Mammary microvascular endothelial cell (primary cell): ENCODE measurements at places on chromosomes 3 and 15. TPM values are rescaled to one million over a fixed set of nuclear protein-coding genes. Genes with fewer than 3 reads are reported as not detected.

Gene ATP13A5
- total RNA-seq = 0.13 TPM in 1 of 2 replicates, not detected in the other

Gene HGD
- total RNA-seq = 0.13 and 0.20 TPM in 2 replicates

Gene GATM
- 0.13 and 0.69 TPM in 2 replicates for total RNA-seq

Gene CSPG4
- under 0.01 TPM in 1 of 2 replicates, not detected in the other for total RNA-seq

Gene ALG1L2
- not detected in 2 replicates for total RNA-seq

Gene POPDC2
- 0.10 and 2.5 TPM in 2 replicates for total RNA-seq

Gene RTP4
- 5.5 and 8.3 TPM in 2 replicates for total RNA-seq

Gene MYL3
- total RNA-seq = not detected in 2 replicates

Gene SKOR1
- not detected in 2 replicates for total RNA-seq

Gene UMPS
- total RNA-seq = 30.9 and 38.0 TPM in 2 replicates

Gene GABRR3
- total RNA-seq = not detected in 2 replicates

Gene GUCA1C
- not detected in 2 replicates for total RNA-seq

Gene MAGEF1
- total RNA-seq = 11.6 and 13.8 TPM in 2 replicates

Gene TF
- 0.07 TPM in 1 of 2 replicates, not detected in the other for total RNA-seq

Gene C3orf33
- total RNA-seq = 1.5 and 2.0 TPM in 2 replicates

Gene TMCO5A
- total RNA-seq = not detected in 2 replicates

Gene CFAP91
- total RNA-seq = 0.20 TPM in 1 of 2 replicates, not detected in the other

Gene ELL3
- 1.8 and 3.1 TPM in 2 replicates for total RNA-seq

Gene ITIH4
- total RNA-seq = 0.15 TPM in 1 of 2 replicates, not detected in the other

Gene GLDN
- total RNA-seq = not detected in 2 replicates

Gene TIMP4
- 0.67 and 0.98 TPM in 2 replicates for total RNA-seq

Gene ALDH1A2
- 2.3 and 9.2 TPM in 2 replicates for total RNA-seq

Gene LYZL4
- total RNA-seq = not detected in 2 replicates

Gene DAZL
- not detected in 2 replicates for total RNA-seq

Gene STXBP5L
- total RNA-seq = not detected in 2 replicates

Gene MED12L
- total RNA-seq = 0.07 TPM in 1 of 2 replicates, not detected in the other

Gene TEX55
- total RNA-seq = not detected in 2 replicates

Gene PPARG
- 17.1 and 20.1 TPM in 2 replicates for total RNA-seq

Gene LRRC15
- total RNA-seq = 0.20 and 0.25 TPM in 2 replicates

Gene GHSR
- not detected in 2 replicates for total RNA-seq

Gene CLRN1
- not detected in 2 replicates for total RNA-seq

Gene PRTG
- total RNA-seq = 8.0 and 8.5 TPM in 2 replicates

Gene DLEC1
- total RNA-seq = not detected in 2 replicates

Gene CKMT1A
- total RNA-seq = not detected in 2 replicates
